ENCODE measurements at places on chromosomes 11 and 22.

- no peak for DNase-seq
Observed at GRCh38 chr11:107354780-107355179, 102.8 kb downstream of the CWF19L2 start.

GRCh38 chr22:28030473-28030872, 111.4 kb upstream of the PITPNB start:
- DNase-seq = no peak

DNA sequence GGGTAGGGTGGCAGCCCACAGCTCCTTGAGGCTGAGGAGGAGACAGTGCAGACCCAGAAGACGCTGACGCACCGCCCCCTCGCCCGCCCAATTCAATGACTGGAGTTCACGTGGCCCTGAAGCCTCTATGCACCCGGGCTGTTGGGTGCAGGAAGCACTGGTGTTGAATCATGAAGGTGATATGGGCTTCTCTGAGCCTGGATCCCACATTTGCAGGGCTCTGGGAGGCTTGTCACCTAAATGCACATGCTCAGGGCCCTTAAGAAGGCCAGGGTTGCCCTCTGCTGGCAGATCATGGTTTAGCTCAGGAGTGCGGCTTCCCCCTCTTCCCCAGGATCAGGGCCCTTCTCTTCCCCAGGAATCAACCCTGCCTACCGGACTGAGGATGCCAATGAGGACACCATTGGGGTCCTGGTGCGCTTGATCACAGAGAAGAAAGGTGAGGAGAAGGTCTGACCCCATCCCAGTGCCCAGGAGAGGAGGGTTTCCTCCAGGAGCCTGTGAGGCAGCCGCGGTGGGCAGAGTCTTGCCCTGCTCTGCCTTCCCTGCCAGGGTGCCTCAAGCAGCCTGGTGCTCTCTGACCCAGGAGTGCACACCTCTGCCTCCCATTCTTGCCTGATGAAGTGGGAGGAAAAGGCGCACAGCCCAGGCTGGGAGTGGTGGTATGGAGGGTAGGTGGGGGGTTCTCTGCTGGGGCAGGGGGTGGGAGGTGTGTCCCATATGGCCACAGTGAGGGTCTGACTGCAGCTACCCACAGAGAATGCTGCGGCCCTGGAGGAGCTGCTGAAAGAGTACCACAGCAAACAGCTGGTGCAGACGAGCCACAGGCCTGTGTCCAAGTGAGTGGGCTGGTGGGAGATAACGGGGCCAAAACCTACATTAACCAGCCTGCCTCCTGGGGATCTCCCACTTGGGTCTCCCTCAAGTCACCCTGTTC, 17.5 kb downstream of the RELT start:
- DNase-seq = peak; percentile 96

- DNase-seq = peak; percentile 95
Observed at GRCh38 chr11:73376160-73376802, at the start of gene RELT. RELT (plus strand) TSS chr11:73376399; CDS start chr11:73389137, 12,738 bp downstream.

GRCh38 chr11:124193221-124194010, 10.3 kb downstream of the OR10D3 start:
- DNase-seq = no peak

DNA sequence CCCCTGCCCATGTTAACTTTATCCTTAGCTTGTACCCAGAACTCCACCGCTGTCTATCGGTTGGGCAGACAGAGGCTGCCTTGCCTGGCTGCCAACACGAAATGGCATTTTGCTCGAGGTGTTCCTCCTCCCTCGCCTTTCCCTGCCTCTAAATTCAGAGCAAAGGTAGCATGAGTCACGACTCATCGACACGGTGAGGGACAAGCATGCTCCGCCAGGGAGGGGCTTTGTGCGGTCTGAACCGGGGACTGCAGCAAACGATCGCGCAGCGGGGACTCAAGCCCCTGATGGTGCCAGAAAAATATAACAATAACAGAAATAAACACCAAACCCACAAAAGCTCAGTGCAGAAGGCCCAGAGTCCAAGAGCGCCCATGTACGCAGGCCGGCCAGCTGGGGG, 52.3 kb downstream of the RTL6 start:
- no peak for DNase-seq

- no peak for DNase-seq
Observed at GRCh38 chr11:30911247-30911646, 325.1 kb upstream of the MPPED2 start.

DNA sequence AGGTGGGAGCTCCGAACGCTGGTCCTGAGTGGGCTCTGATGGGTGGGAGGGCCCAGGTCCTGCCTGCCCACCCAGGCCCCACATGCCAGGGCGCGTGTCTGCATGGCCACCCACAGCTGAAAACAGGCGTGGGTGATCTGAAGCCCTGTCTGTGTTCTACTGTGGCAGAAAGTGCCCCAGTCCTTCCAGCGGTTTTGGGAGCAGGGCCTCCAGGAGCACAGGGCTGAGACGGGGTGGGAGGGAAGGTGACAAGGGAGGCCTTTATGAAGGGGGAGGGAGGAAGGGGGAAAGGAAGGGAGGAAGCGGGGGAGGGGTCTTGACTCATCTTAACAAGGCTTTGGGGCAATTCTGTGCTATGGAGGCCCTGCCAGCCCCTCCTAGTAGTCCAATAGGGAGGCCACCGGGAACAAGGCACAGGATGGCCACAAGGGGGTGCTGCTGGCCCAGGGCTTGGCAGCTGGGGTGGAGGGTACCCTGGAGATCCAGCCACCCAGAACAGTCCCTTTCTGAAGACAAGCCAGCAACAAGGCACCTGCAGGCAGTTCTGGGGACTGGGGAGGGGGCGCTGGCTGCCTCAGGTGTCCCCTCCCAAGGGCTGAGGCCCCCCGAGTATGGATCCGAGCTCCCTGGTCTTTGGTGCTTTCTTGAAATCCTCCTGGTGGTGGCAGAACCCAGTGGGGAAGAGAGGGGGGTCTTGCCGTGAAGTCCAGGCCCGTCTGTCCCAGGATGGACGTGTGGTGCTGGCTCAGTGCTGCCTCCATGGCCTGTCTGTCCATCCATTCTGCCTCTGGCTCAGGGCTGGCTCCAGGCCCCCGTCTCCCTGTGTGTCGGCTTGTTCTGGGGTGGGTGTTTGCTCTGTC, 6.3 kb upstream of the FADS3 start:
- DNase-seq = peak; percentile 96

DNA sequence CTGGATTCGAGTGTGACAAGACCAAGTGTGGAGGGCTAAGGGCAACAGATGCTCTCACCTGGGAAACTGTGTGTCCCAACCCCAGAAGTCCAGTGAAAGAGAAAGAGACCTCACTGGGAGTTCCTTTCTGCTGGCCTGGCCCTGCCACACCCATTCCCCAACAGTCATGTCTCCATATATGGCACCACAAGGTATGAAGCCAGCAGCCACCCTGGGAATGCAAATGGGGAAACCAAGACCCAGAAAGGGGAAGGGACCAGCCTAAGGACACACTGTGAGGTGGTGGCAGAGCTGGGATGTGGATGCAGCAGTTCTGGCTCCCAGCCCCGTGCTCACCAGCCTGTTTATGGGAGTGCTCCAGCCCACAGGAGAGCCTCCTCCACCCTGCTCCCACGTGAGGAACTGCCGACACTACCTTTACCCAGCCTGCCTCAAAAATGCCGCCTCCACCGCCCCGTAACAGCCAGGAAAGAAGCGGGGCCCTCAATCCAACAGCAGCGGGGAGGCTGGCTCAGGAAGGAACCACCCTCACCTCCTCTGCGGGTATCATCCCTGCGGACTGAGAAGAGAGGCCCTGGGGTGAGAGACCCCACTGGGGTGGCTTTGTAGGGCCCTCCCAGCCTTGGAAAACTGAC, 12.6 kb downstream of the LMO1 start:
- no peak for DNase-seq

DNA sequence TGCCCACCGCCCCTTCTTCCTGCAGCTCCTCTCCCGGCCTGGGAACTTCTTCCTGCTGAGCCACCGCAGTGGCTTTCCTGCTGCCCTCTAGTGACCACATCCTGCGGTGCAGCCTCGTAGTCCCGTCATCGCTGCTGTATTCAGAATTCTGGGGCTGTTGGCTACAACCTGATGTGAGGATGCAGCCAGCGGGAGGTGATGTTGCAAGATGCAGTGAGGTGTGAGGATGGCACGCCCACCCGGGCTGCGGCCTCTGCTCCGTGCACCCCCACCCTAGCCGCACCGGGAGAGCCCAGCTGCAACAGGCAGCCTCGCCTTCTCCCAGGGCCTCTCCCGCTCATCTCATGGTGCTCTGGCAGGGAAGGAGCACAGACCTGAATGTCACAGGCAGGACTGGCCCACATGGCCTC, 10.1 kb downstream of the CHST1 start:
- peak; percentile 93 for DNase-seq

DNA sequence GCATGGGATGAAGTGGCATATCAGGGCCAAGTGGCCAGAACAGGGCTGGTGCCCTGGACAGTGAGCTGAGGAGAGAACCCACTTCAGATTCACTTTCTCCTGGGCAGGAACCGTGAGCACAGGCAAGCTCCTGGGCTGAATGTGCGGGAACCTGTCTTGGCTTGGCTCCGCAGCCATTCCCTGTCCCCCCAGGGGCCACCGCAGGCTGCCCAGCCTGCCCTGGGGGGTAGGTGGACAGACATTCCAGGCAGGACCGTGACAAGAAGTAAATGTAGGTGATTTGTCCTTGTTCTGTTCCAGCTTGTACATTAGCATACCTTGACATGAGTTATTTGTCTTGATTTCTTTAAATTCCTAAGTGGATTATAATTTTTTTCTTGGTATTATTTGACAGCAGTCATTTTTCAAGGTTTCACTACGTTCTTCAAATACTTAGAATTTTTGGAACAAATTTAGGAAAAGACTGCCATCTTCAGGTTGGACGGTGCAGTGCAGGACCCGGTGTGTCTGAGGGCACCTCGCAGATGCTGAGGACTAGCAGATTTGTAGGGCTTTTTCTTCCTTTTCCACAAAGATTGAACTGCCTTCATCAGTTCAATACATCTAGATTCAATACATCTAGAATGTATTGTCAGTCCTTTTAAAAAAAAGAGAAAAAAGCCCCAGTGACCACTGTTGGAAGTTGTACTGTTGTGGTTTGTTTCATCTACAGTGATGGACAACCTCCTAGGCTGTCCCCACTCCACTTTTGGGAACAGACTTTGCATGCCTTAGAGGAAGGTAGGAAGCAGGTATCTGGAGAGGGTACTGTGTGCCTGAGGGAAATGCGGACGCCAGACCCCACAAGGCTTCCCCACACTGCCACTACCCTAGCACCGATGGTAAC, 115.1 kb upstream of the RASSF10 start:
- no peak for DNase-seq

DNA sequence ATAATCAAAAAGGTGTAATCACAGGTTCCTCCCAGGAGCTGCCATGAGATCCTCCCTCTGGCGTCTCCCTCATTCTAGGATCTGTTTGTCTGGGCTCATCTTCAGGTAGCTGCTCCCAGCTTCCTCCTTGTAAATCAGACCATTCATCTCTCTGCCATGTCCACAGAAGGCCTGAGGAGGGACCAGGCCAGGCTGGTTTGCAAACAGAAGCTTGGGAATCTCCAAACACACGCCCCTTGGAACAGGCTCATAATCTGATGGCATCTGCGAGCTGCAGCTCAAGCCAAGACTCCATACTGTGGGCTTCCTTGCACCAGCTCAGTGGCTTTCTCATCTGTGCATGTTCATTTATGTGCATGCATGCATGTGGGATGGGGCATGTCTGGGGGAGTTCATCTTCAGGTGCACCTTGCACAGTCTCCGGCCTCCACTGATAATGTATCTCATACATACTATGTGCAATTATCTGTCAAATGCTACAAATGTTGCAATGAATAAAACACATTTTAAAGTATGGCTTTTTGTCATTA, 134.9 kb downstream of the NXPE2 start:
- no peak for DNase-seq

- peak; percentile 70 for DNase-seq
Observed at GRCh38 chr11:76670485-76671236, at the start of gene LRRC32. LRRC32 (minus strand) TSS chr11:76670747; CDS start chr11:76665954, 4,793 bp downstream.

DNA sequence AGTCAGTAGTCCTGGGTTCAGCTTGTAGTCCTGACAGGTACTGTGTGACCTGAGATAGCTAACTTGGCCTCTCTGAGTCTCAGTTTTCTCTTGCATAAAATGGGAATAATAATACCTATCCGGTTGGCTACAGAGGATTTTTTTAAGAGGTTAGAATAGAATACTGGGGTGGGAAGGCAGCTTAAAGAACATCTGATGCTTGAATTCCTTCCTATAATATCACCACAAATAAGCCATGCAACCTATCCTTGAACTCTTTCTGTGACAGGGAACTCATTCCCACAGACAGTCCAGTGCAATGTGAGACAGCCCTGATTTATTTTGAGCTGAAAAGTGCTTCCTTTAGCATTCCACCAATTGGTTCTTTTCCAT, 110.1 kb downstream of the CCDC81 start:
- no peak for DNase-seq

GRCh38 chr11:57202281-57202680, 20.5 kb downstream of the LRRC55 start:
- no peak for DNase-seq

- no peak for DNase-seq
Observed at GRCh38 chr11:78039919-78040671, 17.0 kb upstream of the KCTD14 start.

- no peak for DNase-seq
Observed at GRCh38 chr11:15800111-15800800, 556.1 kb downstream of the SOX6 start.

DNA sequence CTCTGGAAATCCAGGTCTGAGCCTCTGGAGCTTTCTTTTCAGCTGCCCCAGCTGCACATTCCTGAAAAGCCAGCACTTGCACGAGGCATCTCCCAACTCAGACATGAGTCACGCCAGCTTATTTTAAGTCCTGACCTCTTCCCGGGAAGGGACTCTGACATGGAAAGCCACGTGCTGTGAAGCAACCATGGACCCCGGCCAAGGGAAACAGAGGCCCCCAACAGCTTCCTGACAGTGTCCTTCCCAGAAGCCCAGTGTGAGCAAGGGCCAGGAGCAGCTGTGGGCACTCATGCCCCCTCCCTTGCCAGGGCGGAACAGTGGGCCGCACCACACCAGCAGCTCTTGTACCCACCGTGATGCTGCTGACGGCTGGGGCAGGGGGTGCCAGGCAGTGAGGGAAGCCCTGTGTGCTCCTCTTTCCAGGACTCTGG, 118.8 kb upstream of the CADM1 start:
- DNase-seq = no peak

- no peak for DNase-seq
Observed at GRCh38 chr22:31497148-31497938, 1.0 kb downstream of the SFI1 start.

DNA sequence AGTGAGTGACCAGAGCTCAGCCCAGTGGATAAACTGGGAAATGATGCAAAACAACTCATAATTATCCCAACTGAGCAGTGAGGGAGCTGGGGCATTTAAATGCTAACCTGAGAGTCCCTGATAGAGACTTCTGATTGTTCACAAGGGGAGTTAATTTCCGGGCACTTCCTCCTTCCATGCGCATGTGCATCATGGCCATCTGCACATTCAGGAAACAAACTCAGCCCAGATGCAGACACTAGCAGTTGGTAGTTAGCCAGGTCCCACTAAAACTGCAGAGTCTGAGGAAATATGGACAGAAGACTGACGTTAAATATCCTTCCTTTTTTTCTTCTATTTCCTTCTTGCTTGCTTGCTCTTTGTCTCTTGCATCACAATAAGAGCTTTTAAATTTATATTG, 852.1 kb upstream of the LRRC4C start:
- DNase-seq = no peak

Data from D721Med (cell line).